ENCODE measurements at places on chromosomes 4 and X.

GRCh38 chrX:93741811-93742210, 67.8 kb downstream of the FAM133A start:
- DNase-seq, result no peak

DNA sequence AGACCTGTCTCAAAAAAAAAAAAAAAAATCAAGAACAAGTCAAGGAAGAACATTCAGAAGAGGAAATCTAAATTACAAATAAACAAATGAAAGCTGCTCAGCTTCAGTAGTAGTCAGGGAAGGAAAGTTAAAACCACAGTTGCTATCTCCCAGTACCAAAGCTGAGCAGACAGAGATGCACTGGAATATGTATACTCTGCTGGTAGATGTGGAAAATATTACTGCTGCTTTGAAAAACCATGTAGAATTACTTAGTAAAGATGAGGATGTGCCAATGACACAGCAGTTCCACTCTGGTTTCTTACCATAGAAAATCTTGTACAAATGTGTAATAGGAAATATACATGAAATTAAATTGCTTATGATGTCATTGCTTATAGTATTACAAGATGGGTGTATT, 25.1 kb upstream of the PRKX start:
- no peak for DNase-seq

GRCh38 chrX:7074148-7074907, 73.2 kb upstream of the STS start:
- DNase-seq, result no peak

DNA sequence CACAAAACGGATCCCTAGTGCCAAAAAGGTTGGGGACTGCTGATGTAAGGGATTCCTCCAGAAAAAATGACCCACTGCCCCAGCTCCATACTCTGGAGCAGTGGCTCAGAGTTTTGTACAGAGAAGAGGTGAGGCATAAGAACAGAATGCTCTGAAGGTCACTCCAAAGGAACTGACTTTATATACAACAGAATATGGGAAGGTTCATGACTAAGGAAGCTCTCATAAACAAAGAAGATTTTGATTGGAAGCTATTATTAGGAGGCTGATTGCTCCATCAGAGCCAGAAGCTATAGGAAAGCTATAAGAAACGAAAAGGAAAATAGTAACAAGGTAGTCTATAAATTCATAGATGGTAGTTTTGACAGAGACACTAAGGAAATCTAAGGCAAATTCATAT, 203.1 kb downstream of the SLC7A11 start:
- DNase-seq, result no peak

GRCh38 chr4:6641971-6642320, 1.5 kb downstream of the MRFAP1 start:
- DNase-seq, result no peak

DNA sequence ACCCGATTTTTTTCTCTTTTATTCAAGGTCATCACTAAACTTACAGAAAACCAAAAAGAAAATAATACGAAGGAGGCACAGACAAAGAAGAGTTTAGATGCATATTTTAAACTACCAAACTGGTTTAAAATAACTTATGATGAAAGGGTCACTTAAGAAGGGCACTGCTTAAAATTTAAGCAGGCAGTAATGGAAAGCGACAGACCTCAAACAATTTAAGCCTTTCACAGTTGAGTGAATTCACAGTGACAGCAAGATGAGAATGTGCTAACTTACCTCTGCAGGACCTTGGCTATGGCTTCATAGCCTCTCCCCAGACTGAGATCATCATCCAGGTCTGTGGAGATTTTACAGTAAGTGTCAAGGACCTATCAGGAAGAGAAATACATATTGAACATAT, 112.1 kb downstream of the TTC29 start:
- DNase-seq, result no peak

DNA sequence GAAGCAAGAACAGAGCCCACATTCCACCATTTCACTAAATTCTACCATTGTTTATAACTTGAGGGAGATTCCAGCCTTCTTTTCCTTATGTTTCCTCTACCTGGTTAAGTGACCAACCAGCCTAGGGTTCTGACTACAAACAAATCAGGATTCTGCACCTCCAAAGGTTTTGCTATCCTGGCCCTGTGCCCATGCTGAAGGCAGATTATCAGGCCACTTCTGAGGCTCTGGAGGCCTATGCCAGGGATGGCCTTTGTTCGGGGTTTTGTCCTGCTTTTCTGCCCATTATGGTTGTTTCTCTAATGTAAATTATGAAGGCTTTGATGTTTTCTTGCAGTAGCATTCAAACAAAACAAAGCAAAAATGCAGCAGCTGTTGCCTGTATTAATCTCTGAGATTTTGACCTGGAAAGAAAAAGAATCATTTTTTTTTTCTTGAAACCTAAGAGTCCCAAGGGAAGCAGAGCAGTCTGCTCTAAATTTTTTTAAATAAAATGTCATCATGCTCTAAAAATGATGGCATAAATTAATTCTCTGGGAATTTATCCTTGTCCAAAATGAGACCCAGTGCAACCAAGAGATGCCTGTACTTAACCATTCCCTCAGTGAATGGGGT, 55.6 kb downstream of the RNF150 start:
- DNase-seq, result no peak

DNA sequence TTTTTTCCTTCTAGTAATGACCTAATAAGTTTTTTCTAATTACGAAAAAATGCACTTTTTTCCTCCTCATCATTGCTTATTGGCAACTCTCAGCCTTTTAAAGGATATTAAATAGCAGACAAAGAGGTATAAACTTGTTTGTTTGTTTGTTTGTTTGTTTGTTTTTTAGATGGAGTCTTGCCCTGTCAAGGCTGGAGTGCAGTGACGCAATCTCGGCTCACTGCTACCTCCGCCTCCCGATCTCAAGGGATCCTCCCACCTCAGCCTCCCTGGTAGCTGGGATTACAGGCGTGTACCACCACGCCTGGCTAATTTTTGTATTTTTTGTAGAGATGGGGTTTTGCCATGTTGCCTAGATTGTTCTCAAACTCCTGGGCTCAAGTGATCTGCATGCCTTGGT, 6.0 kb downstream of the RBM47 start:
- no peak for DNase-seq
